ENCODE measurements at places on chromosomes 13 and 19.

DNA sequence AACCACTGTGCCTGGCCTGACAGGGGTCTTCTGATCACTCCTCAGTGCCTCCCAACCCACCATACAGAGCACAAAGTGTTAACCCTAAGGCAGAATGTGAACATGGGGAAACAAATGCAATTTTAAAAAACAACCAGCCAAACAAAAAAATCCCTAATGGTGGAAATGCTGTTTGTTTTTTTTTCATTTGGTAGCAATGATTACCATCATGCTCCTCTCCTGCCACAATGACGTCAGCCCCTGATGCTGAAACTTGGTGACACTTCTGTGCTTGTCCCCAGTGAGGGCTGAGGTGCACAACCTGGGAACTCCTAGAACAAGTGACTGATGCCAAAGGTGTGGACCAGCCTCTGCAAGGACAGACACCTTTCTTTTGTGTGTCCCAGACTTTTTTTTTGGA is 4.0 kb upstream of the TSPAN16 start:
- no peak for DNase-seq

- no peak for DNase-seq
Observed at GRCh38 chr13:42968906-42969305, 23.1 kb downstream of the EPSTI1 start.

- DNase-seq: no peak
Observed at GRCh38 chr13:27960362-27961226, 8.5 kb downstream of the CDX2 start.

GRCh38 chr19:38068826-38069225 is 155.2 kb downstream of the DPF1 start:
- DNase-seq: no peak

DNA sequence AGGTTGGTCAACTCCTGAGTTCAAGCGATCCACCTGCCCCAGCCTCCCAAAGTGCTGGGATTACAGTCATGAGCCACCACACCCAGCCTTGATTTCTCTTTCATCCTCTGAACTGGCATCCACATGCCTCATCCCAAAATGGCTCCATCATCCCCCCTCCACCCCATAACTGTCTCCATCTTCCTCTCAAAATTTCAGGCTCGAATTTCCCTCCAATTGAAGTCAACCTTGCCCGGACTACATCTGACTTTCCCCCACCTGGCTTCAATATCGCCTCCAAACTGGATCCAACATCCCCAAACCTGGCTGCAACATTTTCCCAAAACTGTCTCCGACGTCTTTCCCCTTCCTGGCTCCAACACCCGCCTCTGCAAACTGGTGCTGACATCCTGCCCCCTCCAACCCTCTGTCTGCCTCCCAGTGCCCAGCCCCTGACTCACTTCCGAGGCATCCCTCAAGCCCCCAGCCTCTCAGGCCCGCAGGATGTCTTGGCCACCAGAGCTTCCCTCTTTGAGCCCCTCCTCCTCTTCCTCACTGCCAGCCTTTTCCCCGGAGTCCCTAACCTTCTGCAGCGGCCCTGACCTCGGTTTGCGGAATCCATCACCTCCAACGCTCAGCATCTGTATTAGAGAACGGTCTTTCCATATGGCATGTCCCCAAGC is 943 bp downstream of the EXOC3L2 start:
- DNase-seq: no peak

- no peak for DNase-seq
Observed at GRCh38 chr19:19155495-19156219, 14.4 kb downstream of the MEF2B start.

DNA sequence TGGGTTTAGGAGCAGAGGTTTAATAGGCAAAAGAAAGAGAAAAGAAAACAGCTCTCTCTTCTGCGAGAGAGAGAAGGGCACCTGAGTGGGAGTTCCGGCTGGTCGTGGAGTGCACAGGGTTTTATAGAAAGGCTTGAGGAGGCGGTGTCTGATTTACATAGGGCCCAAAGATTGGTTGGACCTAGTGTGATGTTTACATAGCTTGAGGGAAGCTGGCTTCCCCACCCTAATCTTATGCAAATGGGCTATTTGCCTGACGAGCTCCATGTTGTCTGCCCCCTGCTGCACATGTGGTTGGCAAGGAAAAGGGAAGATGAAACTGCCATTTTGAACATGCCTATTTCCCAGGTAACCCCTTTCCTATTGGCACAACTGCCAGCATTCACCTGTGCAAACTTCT is 21.5 kb upstream of the MEDAG start:
- DNase-seq: no peak

DNA sequence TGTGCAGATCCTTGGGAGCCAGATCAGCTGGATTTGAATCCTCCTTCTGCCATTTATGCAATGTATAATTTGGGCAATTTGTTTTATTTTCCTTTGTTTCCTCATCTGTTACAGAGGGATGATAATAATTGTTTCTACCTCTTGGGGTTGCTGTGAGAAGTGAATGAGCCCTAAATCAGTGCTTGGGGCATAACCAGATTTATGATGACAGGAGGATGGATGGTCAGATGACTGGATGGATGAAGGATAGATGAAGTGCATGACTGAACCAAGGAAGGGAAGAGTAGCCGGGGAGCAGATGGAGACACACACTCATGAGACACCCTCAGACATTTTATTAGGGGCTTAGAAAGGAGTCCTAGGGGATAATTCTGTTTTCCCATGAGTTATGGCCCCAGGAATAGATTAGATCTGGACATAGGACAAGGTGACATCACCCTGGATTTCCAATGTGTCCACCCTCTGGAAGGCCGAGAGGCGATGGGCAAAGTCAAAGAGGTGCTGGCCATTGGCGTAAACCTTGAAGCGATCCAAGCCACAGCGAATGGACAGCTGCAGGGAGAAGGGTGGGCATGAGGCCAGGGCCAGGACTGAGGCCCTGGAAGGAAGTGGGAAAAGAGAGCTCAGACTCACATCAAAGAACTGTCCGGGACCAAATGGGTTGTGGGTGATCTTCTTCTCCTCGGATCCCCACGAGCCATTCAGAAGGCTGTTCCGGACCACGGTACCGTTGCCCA is 11.2 kb downstream of the LGALS4 start:
- no peak for DNase-seq

DNA sequence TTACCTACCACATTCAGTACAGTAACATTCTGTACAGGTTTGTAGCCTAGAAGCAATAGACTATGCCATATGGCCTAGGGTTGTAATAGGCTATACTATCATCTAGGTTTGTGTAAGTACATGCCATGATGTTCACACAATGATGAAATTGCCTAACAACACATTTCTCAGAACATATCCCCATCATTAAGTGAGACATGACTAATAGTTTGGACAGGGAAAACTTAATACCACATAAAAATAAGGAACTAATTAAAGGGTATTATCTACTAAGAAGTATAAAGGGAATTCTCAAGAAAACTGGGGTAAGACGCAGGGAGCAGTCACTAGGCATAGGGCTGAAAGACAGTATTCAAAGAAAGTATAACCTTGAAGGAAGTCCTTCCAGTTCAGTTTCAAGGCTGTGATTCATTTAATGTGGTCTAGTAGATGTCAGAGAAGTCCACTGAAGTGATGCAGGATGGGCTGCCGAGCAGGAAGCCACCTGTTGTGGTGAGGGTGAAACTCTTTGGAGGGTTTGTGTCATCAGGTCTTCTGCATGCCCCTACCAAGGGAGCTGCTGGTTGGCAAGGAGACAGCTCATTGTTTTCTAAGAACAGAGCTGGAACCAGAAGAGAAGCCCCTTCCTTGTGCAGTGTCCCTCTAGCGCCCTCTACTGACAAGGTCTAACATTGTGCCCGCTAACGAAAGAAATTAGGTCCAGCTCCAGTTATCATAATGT is 122.9 kb downstream of the OLFM4 start:
- no peak for DNase-seq

- no peak for DNase-seq
Observed at GRCh38 chr13:60410299-60410698, 13.3 kb downstream of the TDRD3 start.

GRCh38 chr19:16605553-16605994 is 22.4 kb downstream of the MED26 start:
- no peak for DNase-seq

GRCh38 chr13:42788601-42789000 is 7.2 kb downstream of the FAM216B start:
- no peak for DNase-seq

- no peak for DNase-seq
Observed at GRCh38 chr19:2546128-2547032, 70.5 kb downstream of the GADD45B start.

- DNase-seq: no peak
Observed at GRCh38 chr19:40089462-40089861, 1.3 kb downstream of the ZNF780A start.

DNA sequence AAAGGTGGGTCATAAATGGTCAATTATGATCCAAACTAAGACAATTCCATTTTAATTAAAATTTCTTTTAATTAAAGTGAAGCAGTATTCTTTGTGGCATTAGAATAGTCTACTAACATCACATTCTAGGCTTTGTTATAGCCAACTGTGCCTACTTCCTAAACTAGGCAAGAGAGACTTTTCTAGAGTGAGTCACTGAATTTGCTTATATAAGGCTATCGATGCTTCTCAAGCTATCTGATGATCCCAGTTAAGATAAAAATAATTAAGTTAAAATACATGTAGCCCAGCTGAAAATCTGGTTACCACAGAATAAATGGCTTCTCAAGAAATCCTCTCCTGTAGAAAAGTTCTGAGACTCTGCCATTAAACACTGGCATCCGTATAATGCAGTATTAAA is 12.5 kb downstream of the ANKRD10 start:
- DNase-seq: no peak

DNA sequence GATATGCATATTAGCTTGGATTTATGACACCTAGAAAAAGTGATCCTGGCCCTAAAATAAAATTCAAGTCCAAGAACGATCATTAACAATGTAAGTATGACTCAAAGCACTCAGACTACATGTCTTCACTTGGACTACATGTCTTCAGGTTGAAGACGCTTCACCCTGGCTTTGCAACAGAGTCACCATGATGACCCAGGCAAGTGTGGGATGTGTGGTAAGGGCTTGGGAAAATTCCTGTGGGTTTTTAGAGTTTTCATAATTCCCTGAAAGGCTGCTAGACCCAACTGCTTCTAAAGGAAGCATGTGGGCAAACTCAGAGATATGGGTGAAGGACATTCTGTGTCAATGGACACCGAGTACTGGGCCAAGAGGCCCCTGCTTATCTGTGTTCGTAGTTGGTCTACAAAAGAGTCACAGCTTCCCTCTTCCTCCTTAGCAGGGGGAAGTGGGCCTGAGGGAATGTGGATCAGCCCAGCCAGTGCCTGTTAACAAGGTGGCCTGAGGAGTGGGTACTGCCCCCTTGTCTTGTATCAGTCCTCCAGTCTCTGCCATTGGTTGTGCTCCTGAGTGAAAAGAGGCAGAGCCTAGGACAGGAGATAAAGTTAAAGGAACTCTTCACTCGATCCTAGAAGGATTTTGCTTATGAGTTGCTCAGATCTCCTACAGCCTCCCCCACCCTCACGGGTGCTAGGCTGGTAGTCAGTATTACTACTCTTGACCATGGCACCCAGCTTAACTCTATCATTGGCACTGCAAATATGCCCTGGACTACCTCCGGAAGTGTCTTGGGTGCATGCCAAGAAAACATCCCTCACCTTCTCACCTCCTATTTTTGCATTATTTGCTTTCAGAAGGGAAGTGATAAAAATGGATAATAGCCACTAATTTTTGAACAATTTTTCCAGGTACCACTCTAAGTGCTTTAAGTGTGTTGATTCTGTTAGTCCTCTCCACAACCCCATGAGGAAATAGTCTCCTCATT is 406.3 kb downstream of the COG6 start:
- no peak for DNase-seq

- no peak for DNase-seq
Observed at GRCh38 chr13:73778242-73778864, 355.9 kb downstream of the KLF12 start.

GRCh38 chr13:72889495-72889894 is 107.6 kb downstream of the PIBF1 start:
- no peak for DNase-seq

GRCh38 chr19:14562660-14563589 is 8.9 kb downstream of the NDUFB7 start:
- no peak for DNase-seq

DNA sequence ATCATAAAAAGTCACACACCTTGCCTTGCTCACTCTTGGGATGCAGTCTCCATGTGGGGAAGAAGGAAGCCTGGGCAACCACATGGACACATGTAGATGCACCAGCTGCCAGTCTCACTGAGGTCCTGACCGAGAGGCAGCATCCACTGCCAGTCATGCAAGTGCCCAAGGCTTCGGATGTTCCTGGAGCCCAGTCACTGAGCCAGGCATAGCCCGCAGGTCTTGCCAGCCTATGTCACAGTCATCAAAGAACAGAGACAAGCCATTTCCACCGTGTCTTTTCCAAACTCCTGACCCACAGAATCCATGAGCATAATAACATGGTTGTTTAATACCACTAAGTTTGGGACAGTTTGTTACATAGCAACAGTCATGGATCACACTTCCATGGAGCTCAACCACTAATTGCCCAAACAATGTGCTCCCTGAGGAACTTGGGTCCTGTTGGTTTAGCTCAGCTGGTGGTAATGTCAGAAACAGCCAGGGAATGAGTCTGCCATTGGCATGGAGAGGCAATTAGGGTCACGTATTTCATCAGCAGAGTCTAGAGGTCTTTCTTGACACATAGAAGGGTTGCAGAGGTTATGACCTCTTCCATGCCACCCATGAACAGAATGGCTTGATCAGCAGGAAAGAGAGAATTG is 21.5 kb downstream of the STARD13 start:
- no peak for DNase-seq

DNA sequence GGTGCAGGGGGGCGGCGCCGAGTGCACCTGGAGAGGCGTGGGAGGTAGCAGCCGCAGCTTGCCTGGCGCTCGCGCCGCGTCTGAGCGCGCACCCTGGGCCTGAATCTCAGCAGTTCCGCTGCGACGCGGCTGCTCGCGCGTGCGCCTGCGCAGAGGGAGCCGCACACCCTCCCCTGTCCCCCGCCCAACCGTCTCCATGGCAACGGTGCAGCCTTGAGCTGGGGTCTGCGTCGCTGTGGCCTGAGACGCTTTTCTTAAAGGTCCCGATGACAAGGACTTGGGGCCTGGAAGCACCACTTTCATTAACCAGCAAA is at the start of gene PNMA8B:
Gene PNMA8B (minus strand): TSS at position 82 of the 314 bp plus-strand sequence. CDS start 402 bp downstream, outside the sequence.
- DNase-seq: no peak

- DNase-seq: no peak
Observed at GRCh38 chr19:41937525-41938468, 9.5 kb upstream of the ERFL start.

DNA sequence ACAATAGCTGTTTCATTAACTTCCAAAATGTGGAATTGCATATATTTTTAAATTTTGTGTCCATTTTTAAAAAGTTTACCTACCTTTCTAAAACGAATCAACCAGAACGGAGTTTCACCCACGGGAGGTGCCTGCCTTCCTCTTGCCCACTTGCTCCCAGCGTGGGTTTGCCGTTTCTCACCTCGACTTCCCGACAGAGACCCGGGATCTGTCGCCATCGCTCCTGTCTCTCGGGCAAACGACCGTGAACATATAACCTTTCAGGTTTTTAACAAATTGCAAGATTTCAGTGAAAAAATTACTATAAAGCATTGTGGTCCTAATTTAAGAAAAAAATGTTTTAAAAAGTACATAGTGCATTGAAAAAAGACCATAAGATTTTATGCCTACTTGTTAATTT is 4.2 kb downstream of the TMEM255B start:
- no peak for DNase-seq

GRCh38 chr19:38849860-38850435 is at the start of gene HNRNPL:
Gene HNRNPL (minus strand): TSS chr19:38849986. CDS start chr19:38849966, 20 bp downstream.
- peak; percentile 99 for DNase-seq
